ENCODE measurements at places on chromosomes 7 and 10.

DNA sequence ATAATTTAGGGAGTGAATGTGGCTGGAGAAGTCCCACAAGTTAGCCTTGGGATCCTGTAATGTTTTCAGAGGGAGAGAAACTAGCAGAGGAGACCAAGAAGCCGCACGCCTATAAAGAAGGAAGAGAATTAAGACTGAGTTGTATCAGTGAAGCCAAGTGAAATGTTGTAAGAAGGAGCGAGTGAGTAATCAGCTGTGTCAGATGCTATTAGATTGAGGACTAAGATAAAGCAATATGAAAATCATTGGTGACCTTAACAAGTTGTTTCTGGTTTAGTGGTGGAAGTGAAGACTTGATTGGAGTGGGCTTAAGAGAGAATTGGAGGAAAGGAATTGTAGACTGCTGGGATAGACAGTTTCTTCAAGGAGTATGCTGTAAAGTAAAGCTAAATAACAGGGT, 8.8 kb downstream of the CCSER2 start:
- DNase-seq: no peak

- DNase-seq: peak; percentile 23
Measured at GRCh38 chr7:41333511-41333910, 369.4 kb downstream of the INHBA start.

- DNase-seq: peak; percentile 29
Measured at GRCh38 chr7:4102231-4102841, 579.8 kb upstream of the FOXK1 start.

DNA sequence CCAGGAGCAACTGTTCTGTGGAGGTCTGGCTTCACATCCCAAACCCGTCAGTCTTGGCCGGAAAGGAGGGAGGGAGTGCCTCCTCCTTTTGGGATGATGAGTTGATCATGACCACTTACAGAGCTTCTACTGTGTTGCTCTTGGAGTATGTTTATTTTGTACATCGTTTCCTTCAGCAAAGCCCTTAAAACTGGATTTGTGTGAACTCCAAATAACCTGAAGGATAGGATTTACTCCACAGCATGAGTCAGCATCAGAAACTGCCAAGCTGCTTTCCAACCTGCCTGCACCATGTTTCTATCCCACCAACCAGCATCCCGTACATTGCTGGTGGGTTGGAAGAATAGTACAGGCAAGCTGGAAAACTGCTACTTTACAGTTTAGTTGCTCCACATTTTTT, 3.5 kb downstream of the CCDC201 start:
- no peak for DNase-seq

DNA sequence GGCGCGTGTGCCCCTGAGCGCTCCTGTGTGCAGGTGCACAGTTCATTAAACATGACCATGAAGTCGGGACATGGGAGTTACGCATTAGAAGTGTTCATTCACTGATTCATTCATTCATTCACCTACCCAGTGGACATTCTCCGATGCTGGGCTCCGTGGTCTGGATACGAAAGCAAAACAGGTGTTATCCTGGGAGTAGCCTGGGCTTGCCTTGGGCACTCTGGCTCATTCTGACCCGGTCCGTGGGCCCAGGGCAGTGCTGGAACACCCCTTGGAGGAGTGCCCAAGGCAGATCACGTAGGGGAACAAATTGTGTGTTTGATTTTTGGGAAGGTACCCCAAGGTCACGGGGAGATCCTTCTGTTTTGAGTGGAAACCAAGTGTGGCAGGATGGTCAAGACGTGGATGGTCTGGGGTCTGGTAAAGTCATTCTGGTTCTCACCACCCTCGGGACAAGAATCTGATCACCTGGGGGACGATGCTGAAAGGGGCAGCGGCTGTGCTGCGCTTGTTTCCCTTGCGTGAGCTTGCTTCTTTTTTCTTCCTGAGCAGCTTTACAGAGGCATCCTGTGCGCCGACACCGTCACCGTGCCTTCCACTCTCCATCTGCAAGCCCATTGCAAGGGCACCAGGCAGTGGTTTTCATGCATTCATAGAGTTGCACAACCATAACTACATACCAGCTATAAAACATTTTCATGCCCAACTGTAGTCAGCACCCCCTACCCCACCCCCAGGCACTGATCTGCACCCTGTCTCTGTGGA, 10.1 kb downstream of the ELFN1 start:
- no peak for DNase-seq

DNA sequence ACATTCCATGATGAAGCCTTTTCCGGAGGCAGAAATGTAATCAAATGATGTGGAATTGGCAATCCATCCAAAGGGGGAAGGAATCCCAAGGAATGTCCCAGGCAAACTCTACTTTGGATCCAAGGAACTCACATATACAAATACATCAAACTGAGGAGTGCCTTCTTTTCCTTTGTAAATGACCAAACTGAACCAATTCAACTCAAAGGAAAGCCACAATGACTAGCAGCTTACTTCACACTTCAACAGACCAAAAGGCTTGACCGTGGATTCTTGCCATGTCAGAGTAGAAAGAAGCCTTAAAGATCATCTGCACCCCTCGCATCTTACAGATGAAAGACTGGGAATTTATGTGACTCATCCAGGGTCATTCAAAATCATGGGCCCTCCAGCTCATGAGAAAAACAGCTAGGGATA, 79.7 kb upstream of the MACROH2A2 start:
- DNase-seq: no peak

- DNase-seq: no peak
Measured at GRCh38 chr10:50470345-50470744, 153.4 kb downstream of the SGMS1 start.

GRCh38 chr10:48247680-48248079, 26.8 kb downstream of the FRMPD2 start:
- no peak for DNase-seq

GRCh38 chr10:91349381-91349780, 60.8 kb upstream of the HECTD2 start:
- DNase-seq: peak; percentile 68

GRCh38 chr7:41735206-41735605, 32.3 kb upstream of the INHBA start:
- no peak for DNase-seq

- no peak for DNase-seq
Measured at GRCh38 chr7:110977127-110977737, 113.7 kb upstream of the LRRN3 start.

- DNase-seq: no peak
Measured at GRCh38 chr7:131897790-131898165, 341.4 kb upstream of the PODXL start.

GRCh38 chr7:47581804-47582763, at the start of gene TNS3:
TNS3 (minus strand) TSS chr7:47582111; CDS start chr7:47439636, 142,475 bp downstream.
- no peak for DNase-seq

DNA sequence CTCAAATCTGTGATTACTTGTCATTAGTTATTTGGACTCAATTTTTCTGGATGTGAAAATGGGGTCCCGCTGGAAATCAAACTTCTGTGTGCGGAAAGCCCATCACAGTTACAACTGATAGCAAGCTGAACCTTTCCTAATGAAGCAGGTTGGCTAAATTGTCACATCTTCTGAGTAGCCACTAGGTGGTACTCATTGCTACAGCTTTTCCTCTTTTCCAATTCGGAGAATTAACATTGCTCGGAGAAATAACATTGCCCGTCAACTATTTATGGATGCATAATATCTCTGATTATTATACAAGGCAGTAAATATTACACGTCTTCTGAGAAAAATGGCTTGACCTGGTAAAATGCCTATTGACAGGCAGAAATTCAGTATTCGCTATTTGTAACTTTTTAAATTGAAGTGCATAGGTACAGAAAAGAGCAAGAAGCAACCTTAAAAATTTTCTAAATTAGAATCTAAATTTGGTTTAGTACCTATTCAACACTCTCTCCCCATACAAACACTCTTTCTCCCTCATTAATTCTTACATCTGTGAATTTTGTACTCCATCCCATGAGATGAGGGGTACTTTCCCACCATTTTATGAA, 17.3 kb upstream of the BLOC1S2 start:
- DNase-seq: no peak

DNA sequence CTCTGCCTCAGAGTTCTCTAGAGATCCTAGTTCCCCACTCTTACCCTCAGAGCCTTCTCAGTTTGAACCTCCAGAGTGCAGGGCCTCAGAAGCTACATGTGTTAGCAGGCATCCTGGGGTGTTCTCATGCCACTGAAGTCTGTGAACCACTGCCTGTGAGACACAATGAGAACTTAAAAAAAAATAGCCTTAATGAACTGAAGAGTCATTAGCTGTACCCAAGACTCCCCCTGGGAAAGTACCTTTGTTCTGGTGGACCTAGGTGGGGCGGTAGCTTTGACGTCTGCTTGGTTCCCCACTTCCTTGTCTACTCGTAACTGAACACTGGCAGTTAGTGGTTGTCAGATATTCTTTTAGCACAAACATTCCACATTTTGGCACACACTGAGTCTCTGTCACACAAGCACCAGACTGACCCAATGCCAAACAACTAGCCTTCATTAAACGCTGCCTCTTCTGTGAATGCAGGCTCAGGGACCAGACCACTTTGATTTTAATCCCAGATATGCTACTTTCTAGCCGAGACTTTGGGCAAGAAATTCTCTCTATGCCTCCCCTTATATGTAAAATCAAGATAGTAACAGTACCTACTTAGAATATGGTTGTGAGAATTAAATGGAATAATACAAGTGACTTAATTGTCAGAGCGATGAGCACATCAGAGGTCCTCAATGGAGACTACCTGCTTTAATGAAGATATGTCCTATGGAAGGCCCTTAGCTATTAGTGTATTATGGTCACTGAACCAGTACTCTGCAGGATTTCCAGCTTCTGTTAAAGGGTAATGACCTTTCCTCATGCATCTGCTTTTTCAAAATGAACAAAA, 75.3 kb upstream of the CC2D2B start:
- no peak for DNase-seq

- DNase-seq: no peak
Measured at GRCh38 chr7:100885440-100886141, 3.9 kb downstream of the UFSP1 start.

GRCh38 chr7:79452032-79452494, 1.4 kb downstream of the MAGI2 start:
- DNase-seq: no peak

DNA sequence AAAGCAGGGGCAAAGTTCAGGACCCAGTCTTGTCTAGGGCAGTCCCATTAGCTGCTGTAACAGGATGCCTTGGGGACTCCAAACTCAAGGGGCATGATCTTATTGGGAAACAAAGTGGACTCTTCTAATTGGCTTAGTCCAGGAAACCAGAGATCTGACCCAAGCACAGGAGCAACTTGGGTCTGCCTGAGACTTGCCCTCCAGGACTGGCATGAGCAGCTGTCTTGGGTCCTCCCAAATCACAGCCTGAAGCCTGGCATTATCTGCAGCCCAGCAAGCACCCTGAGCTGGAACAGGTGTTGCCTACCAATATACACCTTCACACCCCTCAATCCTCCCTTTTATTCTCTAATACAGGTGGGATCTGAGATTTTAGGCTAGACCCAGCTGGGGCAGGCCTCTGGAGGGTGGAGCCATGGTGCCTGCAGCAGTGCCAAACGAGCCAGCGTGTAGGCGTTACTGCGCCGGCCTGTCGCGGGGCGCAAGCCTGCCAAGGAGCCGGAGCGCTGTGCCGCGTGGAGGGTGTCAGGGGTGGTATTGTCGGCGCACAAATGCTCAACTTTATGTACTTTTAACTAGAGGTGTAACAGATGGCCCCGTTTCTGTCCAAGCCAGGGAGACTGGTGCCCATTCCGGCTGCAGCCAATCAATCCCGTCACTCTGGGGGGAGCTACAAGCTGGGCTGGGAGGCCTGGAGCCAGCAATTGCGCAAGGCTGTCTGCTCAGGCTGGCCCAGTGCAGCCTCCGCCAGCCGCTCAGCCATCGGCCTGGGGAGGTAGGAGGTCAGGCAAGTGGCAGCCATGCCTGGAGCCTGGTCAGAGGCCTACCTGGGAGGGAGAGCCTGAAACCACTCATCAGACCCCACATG, 12.8 kb upstream of the LBX1 start:
- DNase-seq: no peak

GRCh38 chr7:133556553-133556952, 303.7 kb downstream of the EXOC4 start:
- no peak for DNase-seq

- DNase-seq: no peak
Measured at GRCh38 chr10:77565590-77566023, 72.0 kb downstream of the KCNMA1 start.

GRCh38 chr10:86070278-86070677, 296.3 kb downstream of the GRID1 start:
- no peak for DNase-seq

DNA sequence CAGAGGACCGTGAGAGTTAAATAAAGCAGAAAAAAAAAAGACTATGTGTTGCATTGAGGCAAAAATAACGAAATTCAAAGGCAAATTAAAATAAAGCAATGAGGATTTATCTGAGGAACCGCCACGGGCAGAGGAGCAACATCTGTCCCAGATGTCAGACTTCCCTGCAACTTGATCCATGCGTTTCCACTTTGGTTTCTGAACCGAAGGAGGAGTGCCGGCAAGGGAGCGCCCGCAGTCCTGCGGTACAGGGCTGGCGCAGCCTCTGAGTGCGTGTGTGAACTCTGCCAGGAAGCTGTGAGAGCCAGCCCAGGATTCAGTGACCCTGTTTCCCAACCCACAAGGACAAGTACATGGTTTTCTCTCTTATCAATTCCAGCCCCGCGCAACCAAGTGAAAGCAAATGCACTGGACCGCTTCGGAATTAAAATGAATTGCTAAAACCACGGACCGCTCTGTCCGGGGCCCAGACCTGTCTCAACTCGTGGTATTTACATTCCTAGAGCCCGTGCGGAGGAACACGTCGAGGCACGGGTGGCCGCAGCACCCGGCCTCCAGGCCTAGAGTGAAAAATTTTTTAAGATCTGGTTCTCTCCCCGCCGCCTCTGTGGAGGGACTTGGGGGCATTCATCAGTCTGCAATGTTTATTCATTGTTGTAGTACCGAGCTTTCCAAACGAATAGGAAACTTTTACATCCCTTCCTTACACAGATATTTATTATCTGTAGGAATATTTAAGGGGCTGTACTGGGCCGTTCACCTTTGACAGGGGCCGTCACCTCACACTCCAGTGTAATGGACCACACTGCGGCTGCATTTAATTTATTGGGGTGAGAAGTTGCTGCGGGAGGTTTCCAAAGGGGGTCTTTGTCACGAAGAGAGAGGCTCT, 291.5 kb upstream of the NFE2L3 start:
- no peak for DNase-seq

- DNase-seq: no peak
Measured at GRCh38 chr10:5079836-5080235, 14.4 kb upstream of the AKR1C3 start.

GRCh38 chr7:110693344-110693743, 397.6 kb upstream of the LRRN3 start:
- no peak for DNase-seq

DNA sequence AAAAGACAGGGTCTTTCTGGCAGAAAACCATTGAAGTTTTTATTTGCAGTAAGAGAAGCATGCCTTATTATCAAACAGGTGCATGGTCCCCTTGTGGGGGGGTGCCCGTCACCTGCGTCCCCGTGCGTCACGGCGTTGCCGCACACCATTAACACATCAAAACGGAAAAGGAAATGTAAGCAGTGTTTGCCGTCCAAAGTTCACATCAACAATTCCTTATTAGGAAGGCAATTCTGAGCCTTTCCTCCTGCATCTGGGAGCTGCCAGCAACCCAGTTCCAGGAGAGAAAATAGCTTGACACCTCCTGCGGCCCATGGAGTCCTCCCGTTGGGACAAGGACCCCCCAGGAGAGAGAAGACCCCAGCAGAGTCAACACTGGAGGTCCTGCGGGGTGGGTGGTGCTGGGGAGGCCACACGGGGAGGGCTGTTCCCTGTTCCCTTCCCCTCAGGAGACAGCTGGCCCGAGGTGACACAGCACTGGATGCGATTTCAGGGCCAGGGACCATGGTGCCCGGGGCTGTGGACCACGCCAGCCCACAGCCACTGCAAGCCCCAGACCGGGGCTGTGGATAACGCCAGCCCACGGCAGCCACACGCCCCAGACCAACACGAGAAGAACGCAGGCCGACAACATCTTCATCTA, 39.5 kb downstream of the DIP2C start:
- DNase-seq: no peak

All from smooth muscle cell of the brain vasculature (primary cell).